Esophagus mucosa (tissue), 1 donor: ENCODE measurements at places on chromosomes 5 and 9. TPM values are rescaled to one million over a fixed set of nuclear protein-coding genes. Genes with fewer than 3 reads are reported as not detected.

The C6 gene
- not detected for total RNA-seq

The CCDC192 gene
- total RNA-seq = not detected

The TAF1L gene
- not detected for total RNA-seq

GRCh38 chr9:90921104-90921503 is 119.5 kb downstream of the SYK start:
- peak; percentile 90 for ATAC-seq

GRCh38 chr5:76681287-76681686 is 34.6 kb upstream of the F2R start:
- ATAC-seq = no peak

GRCh38 chr5:4097199-4097598 is 501.6 kb downstream of the IRX1 start:
- no peak for ATAC-seq

DNA sequence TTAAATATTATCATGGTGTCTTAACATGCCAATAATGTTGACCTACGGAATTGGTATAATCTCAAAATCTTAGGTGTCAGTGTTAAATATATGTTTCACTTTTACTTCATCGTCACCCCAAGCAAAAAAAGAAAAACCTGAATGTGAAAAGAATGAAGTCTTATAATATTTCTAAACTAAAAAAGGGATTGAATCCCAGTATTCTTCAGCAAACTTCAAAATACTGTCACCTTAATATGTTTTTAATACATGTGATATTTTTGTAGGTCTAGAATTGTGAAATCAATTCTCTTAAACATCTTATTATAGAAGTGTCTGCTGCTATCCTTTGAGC is 14.1 kb downstream of the UBE2D2 start:
- ATAC-seq = no peak

GRCh38 chr9:101625876-101626275 is 31.1 kb upstream of the PPP3R2 start:
- ATAC-seq = no peak

GRCh38 chr9:116616304-116616914 is 70.7 kb upstream of the TRIM32 start:
- ATAC-seq = no peak

DNA sequence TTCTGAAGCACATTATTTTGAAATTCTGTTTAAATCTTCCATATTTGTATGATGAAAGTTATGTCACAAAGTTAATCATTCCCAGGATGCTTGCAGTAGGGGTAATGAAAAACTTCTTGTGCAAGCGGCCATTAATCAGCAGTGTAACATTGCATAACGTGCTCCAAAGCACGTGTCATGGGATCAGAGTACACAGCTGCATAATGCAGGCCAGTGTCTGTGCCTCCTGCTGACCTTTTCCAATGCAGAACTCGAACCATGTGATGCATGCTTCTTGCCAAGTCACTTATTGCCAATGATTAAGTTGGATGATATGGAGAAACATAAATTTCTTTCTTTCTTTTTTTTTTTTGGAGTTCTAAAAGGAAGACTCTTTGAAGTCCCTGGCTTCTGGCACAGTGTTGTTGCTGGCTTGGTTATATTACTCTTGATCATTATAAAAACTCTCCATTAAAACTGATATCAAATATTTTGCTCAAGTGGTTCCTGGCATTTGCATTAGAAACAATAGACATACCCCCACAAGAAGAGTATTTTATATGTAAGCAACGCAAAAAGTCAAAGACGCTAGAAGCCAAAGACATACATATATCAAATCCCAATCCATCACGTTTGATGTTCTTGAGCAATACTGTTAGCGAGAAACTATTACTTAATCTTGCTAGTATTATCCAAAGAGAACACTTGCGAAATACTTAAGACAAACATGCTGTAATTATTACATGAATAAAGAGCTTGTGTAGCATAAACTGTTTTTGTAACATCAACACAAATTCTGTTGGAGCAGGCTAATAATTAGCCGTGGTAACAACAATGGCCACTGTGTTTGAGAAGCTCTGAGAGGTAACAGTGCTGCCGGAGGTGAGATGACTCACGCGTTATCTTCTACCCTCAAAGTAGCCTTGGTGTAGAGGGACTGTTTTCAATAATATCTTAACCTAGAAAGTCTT is 164.2 kb downstream of the AUH start:
- ATAC-seq = peak; percentile 78
